ENCODE measurements at places on chromosomes 3 and 15.

GRCh38 chr3:131036200-131036816, 9.6 kb downstream of the NEK11 start:
- DNase-seq, result no peak

- DNase-seq, result no peak
Measured at GRCh38 chr3:174094669-174095068, 697.1 kb downstream of the NLGN1 start.

DNA sequence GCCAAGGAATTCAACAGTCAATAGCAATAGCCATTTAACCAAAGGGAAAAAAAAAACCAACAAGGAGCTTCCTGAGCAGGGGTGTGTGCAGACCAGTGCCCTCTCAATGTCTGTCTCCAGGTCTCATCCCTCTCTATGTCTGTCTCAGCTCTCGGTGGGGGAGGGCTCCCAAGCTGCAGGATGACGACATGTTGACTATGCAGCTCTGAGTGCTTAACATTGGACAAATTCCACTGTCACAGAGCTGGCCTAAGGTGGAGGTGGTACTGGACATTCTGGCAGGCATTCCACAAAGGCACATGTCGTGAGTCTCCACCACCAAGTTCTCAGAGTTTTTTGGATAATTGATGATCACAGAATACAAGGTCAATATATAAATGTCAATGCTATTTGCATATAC, 2.0 kb upstream of the CAPN7 start:
- DNase-seq, result no peak

DNA sequence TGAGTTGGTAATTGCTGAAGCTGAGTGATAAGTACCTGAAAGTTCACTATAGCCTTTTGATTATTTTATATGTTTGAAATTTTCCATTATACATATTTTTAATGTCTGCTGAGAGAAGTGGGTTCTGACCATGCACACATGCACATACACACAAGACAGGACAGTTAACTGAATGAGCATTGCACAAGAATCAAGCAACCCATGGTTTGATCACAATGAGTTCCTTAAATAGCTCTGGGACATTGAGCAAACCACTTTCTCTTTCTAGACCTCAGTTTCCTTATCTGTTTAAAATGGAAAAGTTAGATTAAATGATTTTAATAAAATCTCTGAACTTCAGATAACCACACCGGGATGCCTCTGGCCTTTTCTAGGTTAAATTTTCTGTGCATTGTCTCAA, 26.7 kb downstream of the SNTN start:
- DNase-seq, result no peak

DNA sequence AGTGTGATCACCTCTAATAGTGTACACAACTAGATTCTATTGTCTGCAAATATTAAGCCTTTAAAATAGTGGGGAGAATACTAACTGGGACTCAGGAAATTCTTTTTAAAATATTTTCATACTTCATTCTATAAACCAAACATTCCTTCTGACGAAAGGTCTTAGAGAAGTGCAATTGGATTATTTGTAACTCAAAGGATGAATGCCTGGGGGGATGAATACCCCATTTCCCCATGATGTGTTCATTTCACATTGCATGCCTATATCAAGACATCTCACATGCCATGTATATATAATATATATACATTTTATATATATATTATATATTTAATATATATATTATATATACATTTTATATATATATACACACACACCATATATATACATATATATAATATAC, 189.9 kb downstream of the VGLL3 start:
- no peak for DNase-seq

- DNase-seq, result no peak
Measured at GRCh38 chr3:187382609-187383151, 14.5 kb downstream of the RTP4 start.

DNA sequence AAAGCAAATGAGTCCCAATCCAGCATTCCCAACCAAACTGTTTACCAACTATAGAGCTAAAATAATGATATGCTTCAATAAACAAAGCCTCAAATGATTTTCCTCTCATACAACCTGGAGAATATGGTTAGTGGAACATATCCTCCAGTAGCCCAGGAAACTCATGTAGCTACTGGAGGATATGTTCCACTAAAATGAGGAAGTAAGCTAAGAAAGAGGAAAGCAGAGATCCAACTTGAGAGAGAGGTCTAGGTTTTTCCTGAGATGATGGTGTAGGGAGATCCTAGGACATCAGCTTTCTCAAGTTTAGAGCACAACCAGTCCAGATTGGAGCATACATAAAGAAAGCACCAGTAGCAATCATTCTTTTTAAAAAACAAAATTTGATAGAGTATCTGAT, 44.6 kb upstream of the SLC4A7 start:
- DNase-seq, result no peak

- no peak for DNase-seq
Measured at GRCh38 chr3:186452517-186452916, 90.5 kb upstream of the DGKG start.

DNA sequence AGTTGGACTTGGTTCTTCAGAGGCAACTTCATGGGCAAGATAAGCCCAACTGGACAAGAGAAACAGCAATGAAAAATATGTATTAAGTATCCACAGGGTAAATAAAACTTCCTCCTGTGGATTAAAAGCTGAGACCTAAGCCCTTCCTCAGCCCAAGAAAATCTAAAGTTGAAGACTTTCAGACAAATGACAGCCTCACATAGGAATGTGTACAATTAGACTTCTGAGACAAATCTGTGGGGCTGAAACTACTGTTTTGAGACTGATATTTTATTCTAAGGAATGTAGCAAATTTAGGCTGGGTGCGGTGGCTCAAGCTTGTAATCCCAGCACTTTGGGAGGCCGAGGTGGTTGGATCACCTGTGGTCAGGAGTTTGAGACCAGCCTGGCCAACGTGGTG, 74.2 kb upstream of the IL12A start:
- DNase-seq, result no peak

- no peak for DNase-seq
Measured at GRCh38 chr3:192833177-192833890, 84.3 kb downstream of the MB21D2 start.

DNA sequence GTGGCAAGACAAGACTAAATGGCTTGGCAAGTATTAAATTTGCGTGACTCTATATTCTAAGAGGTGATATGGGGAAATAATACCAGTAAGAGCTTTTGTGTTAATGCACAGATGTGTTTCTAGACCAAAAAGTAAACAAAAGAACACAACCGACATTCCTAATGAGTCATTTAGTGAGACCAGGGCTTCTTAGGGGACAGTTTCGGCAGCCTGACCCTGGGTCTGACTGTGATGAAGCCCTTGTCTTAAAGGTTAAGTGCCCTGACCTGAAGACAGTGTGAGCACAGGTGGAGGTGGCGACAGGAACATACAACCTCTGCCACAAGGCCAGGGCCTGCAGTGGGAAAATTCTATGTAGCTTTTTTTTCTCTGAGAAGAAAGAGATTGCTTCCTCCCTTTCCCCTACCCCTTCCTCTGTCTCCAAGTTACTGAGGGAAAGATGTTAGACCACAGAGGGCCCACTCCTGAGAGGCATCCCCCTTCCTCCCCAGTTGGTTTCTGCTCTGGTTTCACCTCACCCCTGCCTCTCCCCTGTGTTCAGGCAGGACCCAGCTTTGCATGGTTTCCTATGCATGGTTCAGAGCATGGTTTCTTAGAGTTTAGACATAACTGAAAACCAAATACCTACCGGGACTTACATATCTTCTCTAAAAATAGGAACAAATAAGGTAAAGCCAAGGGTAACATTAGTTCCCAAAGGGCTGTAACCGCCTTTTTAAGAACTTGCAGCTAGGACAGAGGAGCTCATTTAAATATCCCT, 24.8 kb upstream of the CMTM7 start:
- no peak for DNase-seq

DNA sequence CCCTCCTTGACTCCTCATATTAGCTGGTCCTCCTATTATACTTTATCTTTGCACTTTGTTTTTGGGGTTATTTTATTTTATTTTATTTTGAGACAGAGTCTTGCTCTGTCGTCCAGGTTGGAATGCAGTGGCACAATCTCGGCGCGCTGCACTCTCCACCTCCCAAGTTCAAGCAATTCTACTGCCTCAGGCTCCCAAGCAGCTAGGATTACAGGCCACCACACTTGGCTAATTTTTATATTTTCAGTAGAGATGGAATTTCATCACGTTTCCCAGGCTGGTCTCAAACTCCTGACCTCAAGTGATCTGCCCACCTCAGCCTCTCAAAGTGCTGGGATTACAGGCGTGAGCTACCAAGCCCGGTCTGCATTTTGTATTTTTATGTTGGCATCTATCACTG, 126.7 kb downstream of the FOXB1 start:
- DNase-seq, result no peak

DNA sequence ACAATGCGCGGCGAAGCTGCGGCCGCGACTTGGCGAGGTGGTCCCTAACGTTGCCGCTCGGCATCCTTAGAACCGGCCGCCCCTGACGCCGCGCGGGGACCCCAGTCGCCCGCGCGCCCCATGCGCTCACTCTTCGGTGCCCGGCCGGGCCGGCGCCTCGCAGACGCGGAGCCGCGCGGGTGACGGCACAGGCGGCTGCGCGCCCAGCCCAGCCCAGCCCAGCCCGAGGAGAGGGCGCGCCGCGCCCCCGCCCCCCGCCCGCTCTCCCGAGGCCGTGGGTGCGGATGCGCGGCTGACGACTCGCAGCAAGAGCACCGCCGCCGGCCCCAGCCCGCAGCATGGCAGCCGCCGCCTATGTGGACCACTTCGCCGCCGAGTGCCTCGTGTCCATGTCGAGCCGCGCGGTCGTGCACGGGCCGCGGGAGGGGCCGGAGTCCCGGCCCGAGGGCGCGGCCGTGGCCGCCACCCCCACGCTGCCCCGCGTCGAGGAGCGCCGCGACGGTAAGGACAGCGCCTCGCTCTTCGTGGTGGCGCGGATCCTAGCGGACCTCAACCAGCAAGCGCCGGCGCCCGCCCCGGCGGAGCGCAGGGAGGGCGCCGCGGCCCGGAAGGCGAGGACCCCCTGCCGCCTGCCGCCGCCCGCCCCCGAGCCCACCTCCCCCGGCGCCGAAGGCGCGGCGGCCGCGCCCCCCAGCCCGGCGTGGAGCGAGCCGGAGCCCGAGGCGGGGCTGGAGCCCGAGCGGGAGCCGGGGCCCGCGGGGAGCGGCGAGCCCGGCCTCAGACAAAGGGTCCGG, 437 bp downstream of the KLF13 start:
- DNase-seq, result peak; percentile 45

DNA sequence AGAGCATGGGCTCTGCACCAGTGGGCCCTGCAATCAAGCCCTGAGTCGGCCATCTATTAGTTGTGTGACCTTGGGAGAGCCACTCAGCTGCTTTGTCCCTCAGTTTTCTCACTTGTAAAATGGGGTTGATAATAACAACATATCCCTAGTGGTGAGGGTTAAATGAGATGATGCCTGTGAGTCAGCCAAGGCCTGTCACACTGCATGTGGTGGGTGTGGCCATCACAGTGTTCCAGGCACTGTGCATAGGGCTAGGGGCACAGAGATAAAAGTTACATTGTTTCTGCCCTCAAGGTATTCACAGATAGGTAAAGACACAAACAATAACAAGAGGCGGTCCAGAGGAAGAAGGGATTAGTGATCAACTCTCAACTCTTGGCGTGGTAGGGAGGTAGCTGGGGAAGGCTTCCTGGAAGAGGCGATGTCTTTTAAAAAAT, 19.5 kb downstream of the SMAD6 start:
- DNase-seq, result no peak

DNA sequence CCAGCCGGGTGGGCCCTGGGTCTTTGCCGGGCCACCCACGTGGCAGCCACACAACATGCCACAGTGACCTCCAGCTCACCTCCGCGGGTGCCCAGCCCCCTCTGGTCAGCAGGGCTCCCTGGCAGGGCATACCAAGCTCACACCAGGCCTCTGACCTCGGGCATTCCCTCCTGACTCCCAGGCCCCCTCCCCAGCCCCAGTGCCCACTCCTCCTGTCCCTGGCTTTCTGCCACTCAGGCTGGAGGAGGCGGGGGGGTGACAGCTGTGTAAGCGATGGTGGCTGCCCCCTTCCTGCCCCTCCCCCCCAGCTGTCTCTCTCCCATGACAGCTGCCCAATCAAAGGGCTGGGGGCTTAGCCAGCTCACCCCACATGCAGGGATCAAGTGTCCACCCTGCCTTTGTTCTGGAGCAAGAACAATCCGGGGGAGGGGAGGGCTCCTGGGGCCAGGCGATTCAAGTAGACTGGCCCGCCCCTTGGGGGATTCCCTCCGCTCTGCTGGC, 3.3 kb downstream of the PCBP4 start:
- no peak for DNase-seq

DNA sequence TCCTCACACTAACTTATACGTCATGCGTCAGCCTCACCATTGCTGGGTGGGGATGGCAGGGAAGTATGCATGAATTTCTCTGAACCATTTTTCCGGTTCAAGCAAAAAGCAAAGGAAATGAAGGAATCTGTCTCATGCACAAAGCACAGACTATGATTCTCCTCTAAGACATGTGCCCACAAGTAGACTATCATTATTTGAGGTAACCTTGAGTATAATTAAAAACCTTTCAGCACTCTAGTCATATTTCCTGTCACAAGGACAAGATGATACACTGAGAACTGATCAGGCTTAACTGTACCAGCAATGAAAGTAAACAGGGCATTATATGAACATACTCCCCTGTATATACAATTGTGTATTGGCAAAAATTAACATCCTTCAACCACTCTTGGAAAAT, 56.7 kb upstream of the TSC22D2 start:
- DNase-seq, result no peak

GRCh38 chr3:43583481-43583880, 38.3 kb downstream of the ANO10 start:
- DNase-seq, result no peak

DNA sequence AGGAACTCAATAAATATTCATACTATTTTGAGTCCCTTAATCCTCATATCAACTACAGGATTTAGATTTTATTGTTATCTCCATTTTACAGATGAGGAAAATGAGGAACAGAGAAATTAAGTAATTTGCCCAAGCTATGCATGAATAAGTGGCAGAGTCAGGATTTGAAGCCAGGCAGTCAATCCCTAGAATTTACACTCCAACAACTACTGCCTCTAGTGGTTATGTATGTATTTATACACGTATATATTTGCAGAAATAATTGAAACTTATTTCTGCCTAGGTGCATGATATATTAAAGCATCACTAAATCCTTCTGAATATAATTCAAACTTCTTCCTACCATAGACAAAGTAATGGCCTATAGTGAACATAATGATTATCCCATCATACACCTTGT, 137.4 kb downstream of the SERPINI1 start:
- no peak for DNase-seq

- DNase-seq, result no peak
Measured at GRCh38 chr3:133943639-133944141, 48.0 kb upstream of the RAB6B start.

DNA sequence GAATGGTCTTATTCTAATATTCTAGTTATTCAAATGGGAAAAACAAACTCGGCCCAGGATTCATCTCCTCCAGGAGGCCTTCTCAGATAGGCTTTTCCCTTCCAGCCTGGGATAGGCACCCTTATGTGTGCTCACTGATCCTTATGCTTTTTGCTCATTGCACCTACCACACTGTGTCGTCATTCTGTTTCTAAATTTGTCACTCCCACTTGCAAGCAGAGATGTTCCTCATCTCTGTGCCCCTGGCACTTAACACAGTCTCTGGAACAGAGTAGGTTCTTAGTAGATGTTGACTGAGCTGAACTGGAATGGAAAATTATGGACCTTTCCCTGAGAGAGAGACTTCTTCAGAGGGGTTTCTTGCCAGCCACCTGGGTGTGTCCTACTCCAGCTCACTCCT, 18.7 kb upstream of the SPG11 start:
- no peak for DNase-seq

GRCh38 chr3:50459785-50460184, 43.6 kb downstream of the CACNA2D2 start:
- DNase-seq, result no peak

- no peak for DNase-seq
Measured at GRCh38 chr15:48323294-48323693, 7.9 kb upstream of the DUT start.
